ENCODE measurements at places on chromosomes 13 and 19.

DNA sequence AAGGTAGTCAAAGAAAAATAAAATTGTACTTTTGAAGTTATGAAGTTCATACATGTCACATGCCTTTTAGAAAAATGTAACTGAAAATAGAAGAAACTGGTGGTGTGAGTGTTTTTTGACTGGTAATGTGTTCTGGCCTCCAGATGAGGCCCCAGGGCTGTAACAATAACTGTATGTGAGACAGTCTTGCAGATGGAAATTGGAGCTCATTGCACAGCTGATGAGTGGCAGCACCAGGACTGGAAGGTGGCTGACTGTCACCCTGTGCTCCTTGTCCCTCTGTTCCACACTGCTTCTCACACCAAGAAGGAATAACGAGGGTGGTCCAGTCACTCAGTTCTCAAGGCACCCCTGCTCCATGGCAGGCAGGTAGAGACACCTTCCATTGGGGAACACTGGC is 215.6 kb downstream of the SLC7A1 start:
- DNase-seq: no peak

DNA sequence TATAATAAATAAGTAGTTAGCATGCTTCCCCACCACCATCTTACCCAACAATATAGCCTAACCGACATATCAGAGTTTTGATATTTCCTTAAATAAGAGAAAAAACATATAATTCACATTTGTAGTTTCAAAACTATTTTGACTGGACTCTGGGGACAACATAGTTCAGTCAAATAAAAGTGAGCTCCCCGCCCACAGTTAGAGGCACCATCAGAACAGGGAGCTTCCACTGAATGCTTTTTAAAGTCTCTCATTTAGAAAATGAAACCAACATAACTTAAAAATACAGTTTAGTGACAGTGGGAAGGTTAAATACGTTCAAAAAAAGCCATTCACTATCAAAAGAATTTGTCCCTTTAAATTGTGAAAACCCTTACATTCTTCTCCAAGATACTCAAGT is 92.8 kb downstream of the EPSTI1 start:
- no peak for DNase-seq

DNA sequence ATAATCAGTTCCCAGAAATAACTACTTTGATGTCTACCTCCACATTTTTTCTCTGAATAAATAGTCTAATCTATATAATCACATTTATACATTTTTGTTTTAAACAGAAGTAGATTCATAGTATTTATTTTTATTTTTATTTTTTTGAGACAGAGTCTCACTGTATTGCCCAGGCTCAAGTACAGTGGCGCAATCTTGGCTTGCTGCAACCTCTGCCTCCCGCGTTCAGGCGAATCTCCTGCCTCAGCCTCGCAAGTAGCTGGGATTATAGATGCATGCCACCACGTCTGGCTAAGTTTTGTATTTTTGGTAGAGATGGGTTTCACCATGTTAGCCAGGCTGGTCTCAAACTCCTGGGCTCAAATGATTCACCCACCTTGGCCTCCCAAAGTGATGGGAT is 16.7 kb downstream of the TM9SF2 start:
- DNase-seq: no peak

- DNase-seq: no peak
Observed at GRCh38 chr19:50638600-50638999, 1.1 kb downstream of the SYT3 start.

- no peak for DNase-seq
Observed at GRCh38 chr13:107211073-107211472, 643.1 kb upstream of the ARGLU1 start.

- DNase-seq: no peak
Observed at GRCh38 chr13:20377720-20378119, 145.6 kb upstream of the GJB6 start.

Measured in vagina (tissue), 2 donors.